Foreskin fibroblast (primary cell): ENCODE measurements at places on chromosomes 12 and 14.

DNA sequence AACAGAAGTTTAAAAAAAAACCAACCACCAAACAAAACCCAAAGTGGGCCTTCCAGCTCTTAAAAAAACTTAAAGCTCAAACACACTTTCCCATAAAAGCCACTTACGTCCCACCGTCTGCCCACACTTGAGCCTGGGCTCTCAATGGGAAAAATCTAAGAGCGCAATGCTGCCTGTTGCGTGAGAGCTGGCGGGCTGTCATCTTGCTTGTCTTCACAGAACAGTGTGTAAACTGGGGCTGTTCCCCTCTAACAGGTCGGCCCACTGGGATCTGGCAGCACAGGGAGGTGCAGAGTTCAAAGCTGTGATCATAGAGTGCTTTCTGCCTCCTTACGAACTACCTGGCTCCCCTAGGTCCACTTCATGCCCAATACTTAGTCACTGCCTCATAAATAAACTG lies 80.0 kb downstream of the DICER1 start:
- no peak for DNase-seq

- no peak for DNase-seq
Observed at GRCh38 chr12:117968151-117968789, 520 bp downstream of the KSR2 start.

DNA sequence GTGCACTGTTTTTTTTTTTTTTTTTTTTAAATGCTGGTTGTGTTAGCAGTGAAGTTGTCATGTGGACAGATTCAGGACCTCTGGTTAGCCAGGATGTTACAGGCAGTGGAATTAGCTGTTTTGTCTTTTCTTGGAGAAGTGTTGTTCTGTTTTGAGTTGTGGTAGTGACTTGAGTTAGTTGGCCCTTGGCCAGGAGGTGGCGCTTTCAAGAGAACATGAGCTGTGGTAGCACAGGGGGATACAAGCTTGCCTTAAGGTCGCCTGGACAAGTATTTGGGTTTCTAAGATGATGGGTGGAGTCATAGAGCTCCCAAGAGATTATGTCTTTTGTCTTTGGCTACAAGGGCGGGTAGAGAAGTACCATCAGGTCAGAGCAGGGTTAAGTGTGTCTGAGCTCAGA lies 33.3 kb upstream of the CCDC198 start:
- no peak for DNase-seq

DNA sequence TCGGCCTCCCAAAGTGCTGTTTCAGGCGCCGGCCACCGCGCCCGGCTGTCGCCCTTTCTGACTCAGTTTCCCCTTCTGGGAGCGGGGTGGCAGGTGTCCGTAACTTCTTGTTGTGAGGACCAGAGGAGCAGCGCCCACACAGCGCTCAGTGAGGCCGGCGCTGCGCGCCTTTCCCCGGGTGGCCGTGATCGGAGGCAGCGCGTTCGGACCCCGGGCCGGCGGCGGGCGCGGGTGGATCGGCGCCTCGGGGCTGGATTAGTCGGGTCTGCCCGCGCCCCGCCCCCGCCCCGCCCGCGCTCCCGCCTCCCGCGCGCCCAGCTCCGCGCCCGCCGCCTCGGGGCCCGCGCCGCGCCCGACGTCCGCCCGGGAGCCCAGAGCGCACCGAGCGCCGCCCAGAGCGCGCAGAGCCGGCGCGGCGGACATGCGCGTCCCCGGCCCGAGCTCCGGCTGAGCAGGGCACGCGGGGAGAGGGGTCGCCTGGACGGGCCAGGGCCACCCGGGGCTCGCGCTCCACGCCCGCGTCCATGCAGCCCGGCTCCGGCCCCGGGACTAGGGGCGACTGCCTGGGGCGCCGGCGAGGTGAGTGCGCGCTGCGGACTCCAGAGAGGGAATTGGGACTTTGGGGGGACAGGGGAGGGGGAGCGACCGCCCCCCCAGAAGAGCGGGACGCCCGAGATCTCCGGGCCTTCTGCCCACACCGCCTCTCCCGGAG lies 50.6 kb downstream of the LRCOL1 start:
- DNase-seq = peak; percentile 86

DNA sequence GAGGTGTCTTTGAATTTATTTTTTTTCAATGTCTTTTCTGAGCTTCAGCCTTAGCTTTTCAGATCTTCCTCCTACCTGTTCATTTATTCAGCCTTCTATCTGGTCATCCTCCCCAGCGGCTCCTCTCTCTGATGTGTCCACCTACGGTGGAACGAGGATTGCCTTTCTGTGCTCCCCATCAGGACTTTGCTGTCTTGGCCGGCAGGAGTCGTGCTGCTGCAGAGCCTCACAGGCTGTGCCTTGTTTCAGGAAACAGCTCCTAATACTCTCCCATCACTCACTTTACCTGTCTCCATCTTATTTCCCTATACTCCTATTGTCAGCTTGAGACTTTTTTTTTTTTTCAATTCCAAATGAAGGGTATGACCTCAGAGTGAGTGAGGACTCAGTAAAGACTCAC lies 76.9 kb downstream of the KICS2 start:
- no peak for DNase-seq
